ENCODE measurements at places on chromosomes 1 and 21.

- no peak for DNase-seq
These were observed 21.5 kb upstream of the ATP5PO start for GRCh38 chr21:33937146-33937545.

DNA sequence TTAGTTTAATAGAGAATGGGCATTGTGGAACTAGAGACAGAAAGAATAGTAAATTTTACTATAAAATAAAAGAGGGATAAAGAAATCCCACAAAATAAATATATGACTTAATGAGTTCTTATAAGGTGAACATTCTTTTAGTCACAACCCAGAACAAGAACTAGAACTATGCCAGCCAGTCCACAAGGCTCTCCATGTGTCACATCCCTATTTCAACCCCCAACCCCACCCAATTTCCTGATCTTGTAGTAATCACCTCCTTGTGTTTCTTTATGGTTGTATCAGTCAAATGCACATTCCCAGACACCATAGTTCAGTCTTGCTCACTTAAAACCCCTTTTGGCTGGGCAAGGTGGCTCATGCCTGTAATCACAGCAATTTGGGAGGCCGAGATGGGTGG lies 662.3 kb upstream of the CAMK1G start:
- no peak for DNase-seq

GRCh38 chr1:78210175-78210574 lies 164.4 kb downstream of the GIPC2 start:
- DNase-seq, result no peak

- no peak for DNase-seq
These were observed 451.1 kb downstream of the RWDD3 start for GRCh38 chr1:95685081-95685480.

DNA sequence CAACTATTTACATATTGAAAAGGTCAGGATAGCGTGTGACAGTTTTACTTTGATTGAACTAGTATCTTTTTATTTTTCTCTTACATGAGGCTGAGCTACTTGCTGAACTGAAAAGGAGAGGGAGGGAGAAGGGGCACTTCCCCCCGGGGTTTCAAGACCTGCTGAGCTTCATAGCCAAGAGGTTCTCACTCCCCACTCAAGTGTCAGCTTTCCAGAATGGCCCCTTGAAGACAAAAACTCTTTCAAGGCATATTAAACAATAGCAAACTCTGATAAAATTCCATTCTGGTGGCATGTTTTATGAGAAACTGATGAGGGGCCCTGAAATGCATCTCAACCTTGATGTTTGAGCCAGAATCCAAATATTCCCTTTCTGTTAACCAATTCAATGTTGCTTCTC lies 143.0 kb downstream of the KAZN start:
- DNase-seq, result no peak

All from activated CD4-positive, alpha-beta T cell treated with anti-CD3 and anti-CD28 coated beads, Interleukin-2, amount 50 U/mL, for 1 hour (primary cell).